Hematopoietic multipotent progenitor cell (in vitro differentiated cells): ENCODE measurements at places on chromosomes 13 and 19.
A peak's percentile ranks its signal among the peaks of the same experiment; 100 is the strongest.

GRCh38 chr19:17112700-17113099, 37.1 kb downstream of the MYO9B start:
- no peak for DNase-seq

DNA sequence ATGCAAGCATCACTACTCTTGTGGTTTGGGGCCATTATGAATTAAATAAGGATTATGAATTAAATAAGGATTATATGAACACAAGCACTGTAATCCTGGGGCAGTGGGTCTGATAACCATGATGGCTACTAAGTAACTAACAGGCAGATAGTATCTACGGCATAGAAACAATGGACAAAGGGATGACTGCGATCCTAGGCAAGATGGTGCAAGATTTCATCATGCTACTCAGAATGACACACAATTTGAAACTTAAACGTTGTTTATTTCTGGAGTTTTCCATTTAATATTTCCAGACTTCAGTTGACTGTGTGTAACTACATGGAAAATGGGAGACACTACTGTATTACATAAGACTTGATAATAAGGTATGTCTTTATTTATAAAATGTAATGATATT, 15.1 kb downstream of the KCNRG start:
- no peak for DNase-seq

GRCh38 chr13:34076943-34077703, 259.2 kb downstream of the RFC3 start:
- no peak for DNase-seq

DNA sequence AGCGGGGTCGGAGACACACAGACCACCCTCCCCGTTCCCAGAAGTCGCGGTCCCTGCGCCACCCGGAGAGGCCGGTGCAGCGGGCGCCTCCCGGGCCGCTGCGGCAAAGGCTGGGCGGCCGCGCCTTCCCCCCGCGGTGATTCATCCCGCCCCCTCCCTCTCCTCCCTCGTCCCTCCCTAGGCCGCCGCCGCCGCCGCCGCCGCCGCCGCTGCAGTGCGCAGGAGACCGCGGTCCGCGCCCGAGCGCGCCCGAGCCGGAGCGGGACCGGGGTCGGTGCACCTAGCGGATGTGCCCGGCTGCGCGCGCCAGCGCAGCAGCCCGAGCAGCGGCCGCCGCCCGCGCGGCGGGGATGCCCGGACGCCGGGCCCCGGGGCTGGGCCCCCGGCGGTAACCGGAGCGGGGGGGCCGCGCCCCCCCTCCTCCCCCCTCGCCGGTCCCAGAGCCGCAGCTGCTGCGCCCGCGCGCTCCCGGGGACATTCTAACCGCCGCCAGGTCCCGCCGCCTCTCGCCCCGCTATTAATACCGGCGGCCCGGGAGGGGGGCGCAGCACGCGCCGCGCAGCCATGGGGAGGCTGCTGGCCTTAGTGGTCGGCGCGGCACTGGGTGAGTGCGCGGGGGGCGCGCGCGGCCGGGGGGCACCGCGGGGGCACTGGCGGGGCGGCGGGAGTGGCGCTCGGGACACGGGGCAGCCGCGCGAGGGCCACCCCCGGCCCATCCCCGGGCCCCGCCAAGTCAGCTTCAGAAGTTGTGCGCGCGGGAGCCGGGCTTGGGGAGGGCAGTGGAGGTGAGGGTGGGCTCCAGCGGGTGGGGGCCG, at the start of gene SCN1B:
Gene SCN1B, plus strand, starts transcription at position 214 of the 815 bp plus-strand sequence. Its CDS starts 351 bp downstream, at position 565.
- peak; percentile 68 for DNase-seq

GRCh38 chr19:18500376-18500775, 21.5 kb downstream of the ELL start:
- no peak for DNase-seq

DNA sequence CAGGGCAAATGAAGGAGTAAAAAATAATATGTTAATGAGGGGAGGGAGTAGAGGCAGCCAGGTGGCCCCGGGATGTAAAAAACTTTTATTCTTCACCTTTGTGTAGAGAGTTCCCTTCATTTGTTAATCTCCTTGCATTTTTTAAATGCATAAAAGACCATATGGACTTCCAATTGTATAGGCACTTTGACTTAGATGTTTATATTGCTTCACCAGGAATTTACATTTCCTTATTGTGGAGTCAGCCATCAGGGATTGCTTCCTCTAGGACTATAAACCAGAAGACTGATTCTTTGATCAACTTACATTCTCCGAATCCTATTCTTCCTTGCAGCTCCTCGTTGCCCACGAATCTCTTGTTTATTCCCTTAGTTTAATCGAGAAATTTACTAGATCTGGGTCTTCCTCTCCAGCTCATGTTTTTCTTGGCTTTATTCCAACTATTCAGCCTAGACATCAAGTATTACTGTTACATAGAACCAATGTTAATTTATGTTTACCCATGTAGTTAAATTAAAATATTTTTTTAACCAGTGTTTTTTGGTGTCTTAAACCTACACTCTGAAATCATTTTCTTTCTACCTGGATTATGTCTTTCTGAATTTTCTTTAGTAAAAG, 1187.0 kb upstream of the SLC10A2 start:
- no peak for DNase-seq

DNA sequence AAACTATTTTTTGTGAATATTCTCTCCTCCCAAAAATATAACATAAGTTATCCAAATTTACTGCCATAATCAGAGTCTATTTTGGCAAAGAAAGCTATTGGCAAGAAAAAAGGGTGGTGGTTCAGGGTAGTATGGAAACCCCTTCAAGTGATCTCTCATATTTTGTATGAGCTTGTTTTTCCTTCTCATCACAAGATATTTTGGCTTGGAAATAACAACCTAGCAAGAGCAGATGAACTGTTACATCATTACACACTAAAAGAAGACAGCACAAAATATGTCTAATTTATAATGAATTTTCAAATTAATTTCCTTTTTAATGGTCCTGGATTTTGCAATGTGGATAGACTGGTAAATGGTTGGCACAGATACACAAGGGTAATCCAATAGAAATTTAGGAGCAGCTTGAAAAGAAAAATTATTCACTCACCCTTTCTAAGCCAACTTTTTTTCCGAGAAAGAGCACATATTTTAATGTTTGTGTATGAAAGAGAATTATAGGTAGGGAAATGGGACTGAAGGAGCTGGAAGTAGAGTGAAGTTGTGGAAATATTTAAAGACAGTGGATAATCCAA, 225.1 kb downstream of the EFNB2 start:
- DNase-seq, result no peak

DNA sequence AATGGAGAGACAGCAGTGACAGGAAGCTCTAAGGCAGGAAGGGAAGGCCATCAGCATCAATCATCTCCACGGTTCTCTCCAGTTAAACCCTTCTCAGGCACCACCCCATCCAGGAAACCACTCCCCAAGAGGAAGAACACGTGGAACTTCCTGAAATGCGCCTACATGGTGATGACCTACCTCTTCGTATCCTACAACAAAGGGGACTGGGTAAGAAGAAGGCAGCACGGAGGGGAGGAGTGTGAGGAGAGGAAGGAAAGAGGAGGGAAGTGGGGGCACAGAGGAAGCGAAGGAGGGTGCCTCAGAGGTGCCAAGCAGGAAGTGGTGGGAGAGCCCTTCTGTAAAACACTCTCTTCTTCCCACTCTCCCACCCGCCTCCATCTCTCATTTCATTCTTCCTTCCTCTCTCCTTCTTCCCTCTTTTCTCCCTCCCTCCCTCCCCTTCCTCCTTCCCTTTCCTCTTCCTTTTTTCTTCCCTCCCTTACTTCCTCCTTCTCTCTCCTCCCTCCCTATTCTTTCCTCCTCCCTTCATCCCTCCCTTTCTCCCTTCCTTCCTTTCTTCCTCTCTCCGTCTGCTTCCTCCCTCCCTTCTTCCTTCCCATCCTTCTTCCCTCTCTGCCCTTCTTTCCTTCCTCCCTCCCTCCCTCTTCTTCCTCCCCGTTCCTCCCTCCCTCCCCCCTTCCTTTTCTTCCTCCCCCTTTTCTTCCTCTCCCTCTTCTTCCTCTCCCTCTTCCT, 12.6 kb downstream of the ZSCAN5A start:
- no peak for DNase-seq

GRCh38 chr13:113176280-113176679, 17.8 kb downstream of the PROZ start:
- no peak for DNase-seq

GRCh38 chr13:75333103-75333502, 148.9 kb downstream of the TBC1D4 start:
- DNase-seq, result no peak

GRCh38 chr13:97262058-97262457, 39.9 kb downstream of the MBNL2 start:
- no peak for DNase-seq

DNA sequence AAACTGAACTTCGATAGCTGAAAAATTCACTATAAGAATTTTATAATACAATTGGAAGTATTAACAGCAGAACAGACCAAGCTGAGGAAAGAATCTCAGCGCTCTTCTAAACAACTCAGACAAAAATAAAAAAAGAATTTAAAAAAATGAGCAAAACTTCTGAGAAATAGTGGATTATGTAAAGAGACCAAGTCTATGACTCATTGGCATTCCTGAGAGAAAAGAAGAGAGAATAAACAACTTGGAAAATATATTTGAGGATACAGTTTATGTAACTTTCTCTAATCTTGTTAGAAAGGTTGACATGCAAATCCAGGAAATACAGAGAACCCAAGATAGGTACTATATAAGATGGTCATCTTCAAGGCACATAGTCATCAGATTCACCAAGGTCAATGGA, 25.4 kb downstream of the SLC25A15 start:
- no peak for DNase-seq

DNA sequence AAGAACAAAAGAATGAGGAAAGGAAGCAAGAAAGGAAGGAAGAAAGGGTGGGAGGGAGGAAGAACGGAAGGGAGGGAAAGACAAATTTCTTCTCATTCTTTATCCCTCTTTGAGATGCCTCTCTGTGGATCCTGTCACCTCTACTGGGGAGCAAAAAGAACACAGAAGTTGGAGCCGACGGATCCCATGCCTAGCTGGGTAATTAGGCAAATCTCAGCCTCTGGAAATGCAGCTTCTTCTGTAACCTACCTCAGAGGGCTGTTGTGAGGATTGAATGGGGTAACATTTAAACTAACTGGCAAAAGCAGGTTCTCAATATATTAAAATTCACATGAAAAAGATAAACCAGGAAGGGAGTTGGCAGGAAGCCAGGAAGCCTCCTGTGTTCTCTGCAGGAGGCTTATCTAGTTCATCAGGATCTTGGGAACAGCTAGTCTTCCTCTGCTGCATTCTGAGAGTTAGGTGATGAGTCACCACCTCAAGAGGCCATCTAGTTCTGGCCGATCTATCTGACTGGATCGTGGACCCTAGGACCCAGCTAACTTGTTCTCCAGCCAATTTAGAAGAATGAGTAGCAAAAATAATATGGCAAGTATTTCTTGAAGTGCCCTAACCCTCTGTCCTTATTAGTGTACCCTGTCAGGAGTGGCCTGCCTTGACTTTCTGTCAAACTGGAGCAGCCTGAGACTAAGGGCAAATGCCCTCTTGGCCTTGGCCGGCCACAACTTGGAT, 15.2 kb upstream of the CPB2 start:
- DNase-seq, result no peak

GRCh38 chr19:55437410-55437809, 5.7 kb downstream of the SHISA7 start:
- DNase-seq, result no peak

DNA sequence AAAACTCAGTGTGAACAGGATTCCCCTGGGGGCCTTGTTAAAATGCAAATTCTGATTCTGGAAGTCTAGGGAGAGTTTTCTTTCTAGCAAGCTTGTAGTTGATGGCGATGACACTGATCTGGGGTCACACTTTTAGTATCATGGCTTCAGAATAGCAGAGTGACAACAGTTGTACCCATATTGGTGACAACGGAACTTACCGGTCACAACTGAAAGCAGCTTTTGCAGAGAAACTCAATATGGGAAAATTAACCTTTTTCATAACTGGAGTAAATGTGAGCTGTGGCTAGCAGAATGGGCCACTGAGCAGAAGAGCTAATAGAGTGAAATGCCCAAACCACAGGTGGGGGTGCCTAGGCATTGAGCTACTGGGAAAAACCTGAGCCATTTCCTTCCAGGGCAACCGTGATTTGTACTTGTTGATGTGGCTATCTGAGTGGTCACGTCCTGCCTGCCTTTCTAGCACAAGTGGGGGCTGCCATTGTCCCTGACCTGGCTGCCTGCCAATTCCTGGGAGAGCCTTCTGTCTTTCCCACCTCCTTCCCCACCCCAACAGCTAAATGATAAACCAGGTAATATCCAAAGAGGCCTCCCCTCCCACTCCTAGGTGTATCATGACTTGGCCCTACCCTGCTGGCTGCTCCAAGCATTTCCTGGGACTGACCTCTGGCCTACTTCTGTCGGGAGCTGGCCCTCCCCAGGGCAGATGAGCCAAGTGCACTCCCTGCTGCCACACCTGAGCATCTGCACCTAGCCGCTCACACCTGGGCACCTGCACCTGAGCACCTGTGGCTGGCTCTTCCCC, 1.7 kb upstream of the SLC10A2 start:
- no peak for DNase-seq

DNA sequence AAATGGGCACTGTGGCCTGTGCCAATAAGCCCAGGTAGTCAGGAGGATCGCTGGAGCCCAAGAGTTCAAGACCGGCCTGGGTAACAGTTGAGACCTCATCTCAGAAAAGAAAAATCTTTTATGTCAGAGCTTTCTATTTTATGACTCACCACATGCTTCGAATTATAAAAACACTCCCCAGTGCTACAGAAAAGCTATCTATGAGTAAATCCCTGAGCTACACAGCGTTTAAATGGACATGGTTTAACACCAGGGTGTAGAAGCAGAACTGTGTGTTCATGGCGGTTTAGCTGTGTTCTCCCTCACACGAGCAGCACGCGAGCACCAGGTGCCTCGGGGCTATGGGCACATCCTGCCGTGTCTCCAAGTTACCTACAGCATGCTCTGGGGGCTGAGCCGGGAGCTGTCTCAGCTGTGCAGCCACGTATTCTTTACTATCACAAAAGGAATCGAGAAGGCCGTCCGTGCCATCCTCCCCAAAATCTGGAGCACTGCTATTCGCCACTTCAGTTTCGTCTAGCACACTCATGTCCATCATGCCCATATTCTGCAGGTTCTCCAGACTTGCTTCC, 6.7 kb downstream of the SAFB2 start:
- DNase-seq, result no peak

- peak; percentile 25 for DNase-seq
These were observed 772 bp downstream of the GPC6 start for GRCh38 chr13:93227280-93227877.

DNA sequence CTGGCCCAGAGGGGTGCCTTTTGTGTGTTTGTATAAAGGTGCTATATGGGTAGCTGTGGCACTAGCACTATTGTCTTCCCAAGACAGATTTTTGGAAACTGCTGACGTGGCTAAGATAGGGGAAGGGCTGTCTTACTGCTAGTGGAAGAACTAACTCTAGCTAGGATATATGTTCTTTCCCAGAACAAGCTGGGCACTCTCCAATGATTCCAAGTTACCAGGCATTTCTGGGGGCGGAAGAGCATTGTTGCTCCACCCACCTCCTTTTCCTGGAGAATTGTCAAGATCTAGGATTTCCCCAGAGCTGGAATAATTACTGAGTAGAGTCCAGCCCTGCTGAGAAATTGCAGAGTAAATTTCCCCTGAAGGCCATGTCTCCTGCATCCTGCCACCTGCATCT, 408.3 kb downstream of the KLF5 start:
- DNase-seq, result no peak
